ENCODE measurements at places on chromosomes 16 and 17. TPM values are rescaled to one million over a fixed set of nuclear protein-coding genes. Genes with fewer than 3 reads are reported as not detected.

The KRT40 gene
- not detected for total RNA-seq

The CMTM2 gene
- not detected for total RNA-seq

The CIAO3 gene
- total RNA-seq, result 33.7 TPM

The TMC6 gene
- total RNA-seq, result 609 TPM

The AOC2 gene
- 1.9 TPM for total RNA-seq

The FOXC2 gene
- not detected for total RNA-seq

The OGFOD1 gene
- total RNA-seq, result 26.1 TPM

The APOBR gene
- total RNA-seq, result 13.6 TPM

The NEUROD2 gene
- not detected for total RNA-seq

The HASPIN gene
- 0.22 TPM for total RNA-seq

The PHOSPHO1 gene
- total RNA-seq, result not detected

Measured in T-helper 17 cell (primary cell).